ENCODE measurements at places on chromosomes 11 and 22.

- DNase-seq = no peak
These were observed 34.2 kb upstream of the LMO1 start for GRCh38 chr11:8297781-8298440.

- no peak for DNase-seq
These were observed 8.2 kb downstream of the CDC42EP1 start for GRCh38 chr22:37568448-37569008.

GRCh38 chr11:82863209-82863608, 37.0 kb downstream of the PRCP start:
- no peak for DNase-seq

GRCh38 chr11:36349351-36350136, 53.5 kb downstream of the PRR5L start:
- peak; percentile 42 for DNase-seq

DNA sequence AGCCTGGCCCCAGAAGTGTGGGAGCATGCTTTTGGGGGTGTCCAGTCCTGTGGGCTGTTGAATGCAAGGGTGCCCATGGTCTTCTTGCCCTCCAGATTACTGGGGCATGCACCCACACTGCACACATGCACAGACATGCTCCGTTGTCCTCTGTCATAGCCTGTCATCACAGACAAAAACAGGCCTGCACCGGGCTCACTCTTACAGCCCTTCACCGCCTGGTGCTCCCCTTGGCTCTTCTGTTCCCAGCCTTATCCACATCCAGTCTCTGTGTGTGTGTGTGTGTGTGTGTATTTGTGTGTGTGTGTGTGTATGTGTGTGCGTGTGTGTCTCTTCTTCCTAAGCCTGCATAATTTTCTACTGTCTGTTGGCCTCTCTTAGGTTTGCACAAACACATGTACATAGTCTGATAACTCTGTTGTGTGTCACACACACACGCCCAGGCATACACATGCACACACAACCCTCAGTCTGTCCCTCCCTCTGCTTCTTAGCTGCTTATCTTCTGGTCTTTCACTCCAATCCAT, 23.4 kb upstream of the NECTIN1 start:
- DNase-seq = no peak

- DNase-seq = no peak
These were observed 61.4 kb downstream of the MTMR3 start for GRCh38 chr22:29944339-29944738.

DNA sequence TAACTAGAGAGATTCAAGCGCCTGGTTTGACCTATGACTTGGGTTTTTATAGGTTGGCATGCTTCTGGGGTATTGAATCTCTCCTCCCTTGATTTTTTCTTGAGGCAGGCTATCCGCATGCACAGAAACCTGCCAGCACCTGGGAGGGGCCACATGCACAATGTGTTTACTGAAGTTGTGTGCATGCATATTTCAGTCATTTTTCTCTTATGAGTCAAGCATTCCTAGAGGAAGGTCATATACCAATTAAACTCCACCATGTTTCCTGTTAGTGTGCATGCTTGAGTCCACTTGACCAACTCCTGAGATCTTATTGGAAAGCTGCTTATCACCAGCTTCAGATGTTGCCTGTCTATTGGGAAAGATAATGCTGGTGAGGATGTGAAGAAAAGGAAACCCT, 1718.4 kb downstream of the LRRC4C start:
- DNase-seq = no peak

DNA sequence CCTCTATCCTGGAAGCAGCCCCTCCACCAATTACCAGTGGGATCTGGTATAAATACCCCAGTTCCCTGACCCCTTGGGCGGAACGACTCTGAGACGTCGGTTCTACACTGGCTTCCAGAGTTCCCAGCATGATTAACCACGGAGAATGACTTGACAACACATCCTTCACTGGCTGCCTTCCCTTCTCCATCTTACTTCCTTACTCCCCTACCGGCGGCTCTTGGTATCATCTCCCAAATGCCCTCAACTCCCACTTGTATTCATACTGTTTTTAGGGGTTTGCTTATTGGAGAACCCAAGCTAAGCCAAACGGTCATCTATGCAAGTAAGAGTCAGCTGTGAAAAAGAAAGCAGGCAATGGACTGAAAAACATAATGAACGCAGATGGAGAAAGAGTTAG, 56.1 kb downstream of the APOL3 start:
- DNase-seq = no peak

DNA sequence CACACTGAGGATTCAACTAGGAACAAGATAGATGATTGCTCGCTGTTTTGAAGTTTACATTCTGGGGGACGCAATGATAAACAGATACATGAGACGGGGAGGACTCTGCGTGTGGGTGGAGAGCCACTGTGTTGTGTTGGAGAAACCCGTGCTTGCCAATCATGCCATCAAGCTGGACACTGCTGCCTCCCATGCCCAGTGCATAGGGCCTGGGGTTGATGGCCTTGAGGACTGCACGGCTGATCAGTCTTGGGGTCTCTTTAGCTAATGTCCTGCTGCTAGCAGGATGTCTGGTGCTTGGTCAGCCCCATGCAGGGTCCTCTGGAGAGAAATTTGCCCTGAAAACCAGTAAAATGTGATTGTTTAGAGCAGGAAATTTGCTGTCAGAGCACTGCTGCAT, 221.2 kb upstream of the B3GAT1 start:
- DNase-seq = no peak

DNA sequence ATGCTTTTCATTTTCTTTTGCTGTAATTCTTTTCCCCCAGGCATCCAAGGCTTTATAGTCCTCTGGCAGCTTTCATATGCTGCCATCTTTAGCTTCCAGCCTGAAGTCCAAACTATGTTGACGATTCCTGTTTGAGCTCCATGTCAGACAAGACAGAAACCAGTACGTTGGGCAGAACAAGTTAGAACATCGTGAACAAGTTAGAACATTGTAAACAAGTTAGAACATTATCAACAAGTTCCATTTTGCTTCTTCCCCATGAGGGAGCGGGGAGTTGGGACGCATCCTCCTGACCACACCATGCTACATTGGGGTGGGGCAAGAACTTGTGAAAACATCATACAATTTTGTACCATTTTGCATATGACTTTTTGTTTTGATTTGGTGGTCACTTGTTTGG, 23.9 kb downstream of the GLB1L2 start:
- DNase-seq = no peak

DNA sequence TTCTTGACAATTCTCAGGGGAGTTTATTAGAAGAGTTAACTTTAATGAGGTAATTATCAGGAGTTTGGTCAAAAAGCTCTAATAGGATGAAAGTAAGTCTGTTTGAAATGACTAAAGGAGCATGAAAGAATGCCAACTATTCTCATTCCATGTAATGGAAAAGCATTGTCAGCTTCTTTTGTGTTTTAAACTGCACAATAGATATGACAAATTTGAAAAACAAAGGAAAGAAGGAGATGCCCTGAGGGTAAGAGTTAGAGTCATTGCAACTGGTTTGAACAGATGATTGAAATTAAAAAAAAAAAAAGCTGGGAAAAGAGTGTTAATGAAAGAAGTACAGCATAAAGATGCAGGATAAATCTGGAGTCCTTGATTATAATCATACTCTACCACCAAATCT, 296.8 kb upstream of the FOLH1 start:
- no peak for DNase-seq

DNA sequence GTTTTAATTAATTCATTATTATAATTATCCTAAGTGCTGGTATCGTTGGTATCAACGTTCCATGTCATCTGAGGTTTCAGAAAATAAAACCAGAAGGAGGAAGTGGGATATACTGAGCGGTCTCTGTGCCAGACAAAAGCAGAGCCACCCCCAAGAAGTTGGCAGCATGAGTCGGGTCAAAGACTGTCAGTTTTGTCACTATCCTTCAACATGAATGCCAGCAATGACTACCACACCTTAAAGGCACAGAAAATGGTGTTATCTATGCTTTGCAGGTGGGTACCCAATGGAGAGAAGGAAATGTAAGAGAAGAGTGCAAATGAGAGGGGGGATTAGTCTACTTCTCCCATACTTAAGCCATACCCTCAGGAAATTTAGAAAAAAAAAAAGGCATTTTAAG, 408.5 kb downstream of the OPCML start:
- DNase-seq = no peak

DNA sequence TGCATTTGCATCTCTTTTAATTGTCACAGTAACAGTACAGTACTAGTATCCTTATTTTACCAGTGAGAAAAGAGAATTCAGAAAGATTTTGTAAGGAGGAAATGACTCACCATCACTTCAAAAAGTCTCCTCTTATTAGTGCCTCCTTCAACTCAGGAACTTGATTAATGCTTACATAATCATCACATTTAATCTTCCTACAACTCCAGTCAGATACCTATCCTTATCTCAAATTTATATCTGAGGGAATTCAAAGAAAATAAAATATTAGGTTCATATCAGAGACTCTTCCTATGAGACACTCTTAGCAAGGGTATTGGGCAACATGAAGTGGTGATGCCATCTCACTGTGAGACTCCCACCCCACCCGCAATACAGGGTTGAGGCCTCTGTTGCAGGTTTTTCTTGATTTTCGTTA, 26.1 kb upstream of the CTSC start:
- DNase-seq = no peak

GRCh38 chr22:31020334-31020733, 51.3 kb downstream of the TUG1 start:
- DNase-seq = no peak

GRCh38 chr11:63564056-63564774, 1.0 kb upstream of the PLAAT2 start:
- DNase-seq = no peak

GRCh38 chr11:96219981-96220623, 122.9 kb downstream of the MAML2 start:
- no peak for DNase-seq

- no peak for DNase-seq
These were observed 34.1 kb downstream of the CERK start for GRCh38 chr22:46703996-46704370.

DNA sequence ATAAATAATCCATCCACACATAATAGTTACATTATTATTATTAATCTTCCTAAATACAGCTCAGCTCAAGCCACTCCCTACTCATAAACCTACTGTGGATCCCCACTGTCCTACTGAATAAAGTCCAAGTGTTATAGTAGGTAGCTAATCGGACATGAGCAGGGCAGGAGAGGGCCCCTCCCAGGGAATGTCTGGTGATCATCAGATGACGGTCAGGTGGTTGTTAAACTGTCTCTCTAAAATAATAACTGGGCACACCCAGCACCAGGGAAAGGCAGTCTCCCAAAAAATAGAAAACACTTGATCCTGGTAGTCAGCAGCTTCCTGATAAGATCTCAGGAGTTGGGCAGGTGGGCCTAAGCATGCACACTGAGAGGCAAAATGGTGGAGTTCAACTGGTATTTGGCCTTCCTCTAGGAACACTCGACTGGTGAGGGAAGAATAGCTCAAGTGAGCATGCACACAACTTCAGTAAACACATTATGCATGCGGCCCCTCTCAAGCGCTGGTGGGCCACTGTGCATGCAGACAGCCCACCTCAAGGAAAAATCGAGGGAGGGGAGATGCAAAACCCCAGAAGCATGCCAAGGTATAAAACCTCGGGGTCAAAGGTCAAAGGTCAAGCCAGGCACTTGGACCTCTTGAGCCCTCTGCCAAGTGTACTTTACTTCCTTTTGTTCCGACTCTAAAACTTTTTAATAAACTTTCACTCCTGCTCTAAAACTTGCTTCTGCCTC, 65.0 kb downstream of the LRRC32 start:
- no peak for DNase-seq

DNA sequence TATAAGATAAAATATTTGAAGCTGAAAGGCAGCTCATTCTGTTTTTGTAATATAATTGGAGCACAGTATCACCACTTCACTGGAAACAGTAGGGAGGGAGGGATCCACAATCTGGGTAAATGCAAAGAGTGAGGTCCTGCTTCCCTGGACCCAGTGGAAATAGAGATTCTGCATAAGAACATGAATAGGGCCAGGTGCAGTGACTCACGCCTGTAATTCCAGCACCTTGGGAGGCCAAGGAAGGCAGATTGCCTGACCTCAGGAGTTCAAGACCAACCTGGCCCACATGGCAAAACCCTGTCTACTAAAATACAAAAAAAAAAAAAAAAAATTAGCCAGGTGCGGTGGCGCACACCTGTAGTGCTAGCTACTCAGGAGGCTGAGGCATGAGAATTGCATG, 143.7 kb downstream of the DBX1 start:
- no peak for DNase-seq

DNA sequence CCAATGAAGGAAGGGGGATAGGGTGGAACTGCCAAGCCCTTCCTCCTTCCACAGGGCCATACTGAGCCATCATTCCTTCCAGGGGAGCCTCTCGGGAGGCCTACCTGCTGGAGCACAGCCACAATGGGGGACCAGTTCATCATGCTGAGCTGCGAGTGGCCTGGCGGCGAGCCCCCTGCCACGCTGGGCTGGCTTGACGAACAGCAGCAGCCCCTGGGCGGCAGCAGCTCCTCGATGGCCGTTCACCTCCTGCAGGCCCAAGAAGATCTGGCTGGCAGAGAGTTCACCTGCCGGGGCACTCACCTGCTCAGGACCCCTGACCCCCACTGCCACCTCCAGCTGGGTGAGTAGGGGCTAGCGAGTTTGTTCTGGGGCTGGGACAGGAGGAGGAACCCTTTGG, 5.9 kb downstream of the VSIG10L2 start:
- DNase-seq = no peak

DNA sequence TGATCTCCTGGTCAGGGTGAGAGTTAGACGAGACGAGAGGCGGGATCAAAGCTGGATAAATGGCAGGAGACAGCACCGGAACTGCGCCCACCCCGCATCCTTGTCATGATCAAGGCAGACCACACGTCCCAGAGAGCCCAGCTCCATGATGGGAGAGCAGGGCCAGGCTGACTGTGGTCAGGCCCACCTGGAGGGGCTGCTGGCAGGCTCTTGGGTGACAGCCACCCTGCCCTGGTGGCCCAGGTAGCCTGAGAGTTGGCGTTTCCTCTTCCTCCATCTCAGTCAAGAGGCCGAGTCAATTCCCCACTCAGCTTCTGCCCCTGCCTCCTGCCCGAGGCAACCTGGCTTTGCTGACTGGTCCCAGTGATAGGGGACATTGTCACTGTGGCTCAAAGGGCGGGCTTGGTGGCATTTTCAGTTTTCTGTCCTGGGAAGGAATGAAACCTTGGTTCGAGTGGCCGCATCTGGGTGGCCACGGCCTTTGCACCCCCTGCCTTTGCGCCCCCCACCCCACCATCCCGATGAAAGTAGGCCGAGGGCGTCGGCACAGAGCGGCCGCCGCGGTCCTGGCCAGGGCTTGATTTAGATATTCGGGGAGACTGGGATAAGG, 60.8 kb upstream of the PPARA start:
- DNase-seq = no peak
